ENCODE measurements at places on chromosomes 5 and 9.

DNA sequence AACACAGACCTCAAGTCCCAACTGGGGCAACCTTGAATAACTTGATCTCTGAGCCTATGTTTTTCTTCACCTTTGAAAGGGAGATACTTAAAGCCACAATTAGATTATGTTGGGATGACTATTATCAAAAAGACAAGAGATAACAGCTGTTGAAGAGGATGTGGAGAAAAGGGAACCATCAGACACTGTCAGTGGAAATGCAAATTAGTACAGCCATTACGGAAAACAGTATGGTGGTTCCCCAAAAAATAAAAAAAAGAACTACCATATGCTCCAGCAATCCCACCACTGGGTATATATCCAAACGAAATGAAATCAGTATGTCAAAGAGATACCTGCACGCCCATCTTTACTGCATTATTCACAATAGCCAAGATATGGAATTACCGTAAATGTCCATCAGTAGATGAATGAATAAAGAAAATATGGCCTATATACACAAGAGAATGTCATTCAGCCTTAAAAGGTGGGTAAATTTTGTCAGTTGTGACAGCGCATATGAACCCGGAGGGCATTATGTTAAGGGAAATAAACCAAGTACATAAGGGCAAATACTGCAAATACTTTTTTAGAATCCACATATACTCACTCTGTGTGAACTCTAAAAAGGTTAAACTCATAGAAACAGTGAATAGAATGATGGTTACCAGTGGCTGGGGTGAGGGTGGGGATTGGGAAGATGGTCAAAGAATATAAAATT lies 12.7 kb downstream of the FAT2 start:
- DNase-seq, result no peak

GRCh38 chr5:122936088-122936487 lies 90.7 kb downstream of the SNX24 start:
- no peak for DNase-seq

GRCh38 chr9:81627481-81627880 lies 61.9 kb downstream of the TLE1 start:
- no peak for DNase-seq

GRCh38 chr5:162837155-162837554 lies 600.2 kb upstream of the CCNG1 start:
- DNase-seq, result no peak

DNA sequence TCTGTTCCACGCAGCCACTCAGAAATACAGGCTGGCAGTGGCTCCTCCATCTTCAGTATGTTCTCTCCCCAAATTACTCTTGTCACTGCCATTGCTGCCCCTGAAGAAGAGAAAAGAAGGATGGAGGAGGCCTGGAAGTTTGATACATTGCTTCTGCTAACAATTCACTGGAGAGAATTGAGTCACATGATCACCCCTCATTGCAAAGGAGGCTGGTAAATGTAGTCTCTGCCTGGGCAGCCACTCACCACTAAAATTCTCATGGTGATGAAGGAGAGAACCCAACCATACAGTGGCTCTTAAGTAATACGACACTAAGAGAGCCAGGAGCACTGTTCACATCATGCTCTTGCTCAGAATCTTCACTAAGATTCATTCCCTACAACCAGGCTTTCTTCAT lies 112.0 kb downstream of the DOCK8 start:
- no peak for DNase-seq

GRCh38 chr5:173294673-173295320 lies 33.4 kb downstream of the STC2 start:
- DNase-seq, result no peak

- DNase-seq, result peak; percentile 86
Measured at GRCh38 chr9:79583952-79584654, 12.3 kb downstream of the TLE4 start.

DNA sequence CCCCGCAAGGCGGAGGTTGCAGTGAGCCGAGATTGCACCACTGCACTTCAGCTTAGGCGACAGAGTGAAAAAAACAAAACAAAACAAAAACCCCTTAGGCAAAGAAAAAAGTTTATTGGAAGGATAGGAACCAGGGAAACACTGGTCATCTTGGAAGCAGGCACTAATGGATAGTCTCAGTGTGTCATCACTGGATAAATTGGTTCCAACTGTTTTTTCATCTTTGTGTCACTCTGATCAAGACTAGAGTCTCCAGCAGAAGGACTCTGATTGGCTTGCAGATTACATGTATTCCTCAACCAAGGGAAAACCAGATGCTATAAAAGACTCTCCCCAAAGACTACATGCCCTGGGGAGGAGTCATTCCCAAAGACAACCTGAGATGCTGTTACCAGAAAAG lies 35.0 kb upstream of the HMHB1 start:
- no peak for DNase-seq

- DNase-seq, result no peak
Measured at GRCh38 chr5:146426853-146427618, 20.1 kb upstream of the TCERG1 start.

DNA sequence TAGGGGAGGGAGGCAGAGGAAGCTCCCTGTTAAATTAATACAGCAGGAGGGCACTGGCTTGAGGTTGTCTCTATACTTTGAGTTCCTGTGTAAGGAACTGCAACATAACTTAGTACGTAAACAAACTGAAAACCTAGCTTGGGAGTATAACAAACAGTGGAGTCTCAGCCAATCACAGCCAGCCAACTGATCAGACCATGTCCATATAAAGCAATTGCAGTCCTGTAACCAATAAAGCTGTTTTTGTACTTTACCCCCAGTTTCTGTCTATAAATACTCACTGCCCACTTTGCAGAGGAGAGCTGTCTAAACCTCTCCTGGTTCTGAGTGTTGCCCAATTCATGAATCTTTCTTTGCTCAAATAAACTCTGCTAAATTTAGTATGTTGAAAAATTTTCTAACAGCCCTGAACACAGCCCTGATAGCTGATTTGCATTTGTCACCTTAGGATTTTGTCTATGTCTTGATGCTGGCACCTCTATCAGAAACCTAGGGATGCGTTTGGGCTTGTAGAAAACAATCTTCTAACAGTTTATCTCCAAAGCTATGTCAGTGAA lies 39.9 kb downstream of the GDNF start:
- DNase-seq, result no peak

GRCh38 chr9:77514886-77515711 lies 133.0 kb downstream of the GNA14 start:
- DNase-seq, result no peak

GRCh38 chr9:110351009-110351467 lies 13.4 kb upstream of the TXNDC8 start:
- DNase-seq, result no peak

GRCh38 chr5:127858116-127858784 lies 155.1 kb downstream of the CCDC192 start:
- DNase-seq, result no peak

- no peak for DNase-seq
Measured at GRCh38 chr9:88013035-88013434, 38.7 kb upstream of the CDK20 start.

- peak; percentile 92 for DNase-seq
Measured at GRCh38 chr9:128628471-128629048, 28.1 kb downstream of the DYNC2I2 start.

DNA sequence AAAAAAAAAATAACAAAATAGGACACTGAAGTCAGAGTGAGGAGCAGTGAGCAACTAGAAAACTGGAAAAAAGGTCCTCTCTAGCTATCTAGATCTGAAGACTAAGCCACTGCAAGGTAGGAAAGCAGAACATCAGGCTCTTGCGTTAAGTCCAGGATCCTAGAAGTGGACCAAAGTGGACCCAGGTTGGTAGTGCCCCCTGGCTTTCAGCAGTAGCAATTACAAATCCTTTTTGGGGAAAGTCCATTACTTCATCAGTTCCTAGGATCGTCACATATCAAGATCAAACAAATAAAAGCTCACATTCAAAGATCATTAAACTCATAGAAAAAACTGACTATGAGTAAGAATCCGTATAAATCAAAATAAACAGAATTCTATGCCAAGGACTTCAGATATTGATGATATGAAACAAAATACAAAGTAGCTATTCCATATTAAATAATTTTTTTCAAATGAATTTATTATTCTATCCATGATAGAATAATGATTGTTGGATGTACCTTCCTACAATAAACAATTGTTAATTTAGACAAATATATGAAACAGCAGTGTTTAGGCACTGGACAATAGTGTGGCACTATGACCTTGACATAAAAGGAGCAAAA lies 6.5 kb upstream of the RICTOR start:
- no peak for DNase-seq

DNA sequence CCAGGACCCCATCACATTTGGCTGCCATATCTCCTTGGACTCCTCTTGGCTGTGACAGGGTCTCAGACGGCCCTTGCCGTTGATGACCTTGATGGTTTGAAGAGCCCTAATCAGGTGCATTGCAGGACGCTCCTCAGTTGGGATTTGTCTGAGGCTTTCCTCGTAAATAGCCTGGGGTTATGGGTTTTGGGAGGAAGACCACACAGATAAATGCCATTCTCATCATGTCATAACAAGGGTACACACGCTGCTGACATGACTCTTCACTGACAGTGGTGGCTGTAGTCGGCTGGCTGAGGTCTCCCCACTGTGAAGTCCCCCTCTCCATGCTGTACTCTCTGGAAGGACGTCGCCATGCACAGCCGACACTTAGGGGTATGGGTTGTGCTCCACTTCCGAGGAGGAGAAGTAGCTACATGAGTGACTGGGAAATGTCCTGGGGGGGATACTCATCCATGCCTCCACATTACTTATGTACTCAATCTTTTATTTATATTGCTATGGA lies 42.9 kb upstream of the SPTLC1 start:
- DNase-seq, result no peak

DNA sequence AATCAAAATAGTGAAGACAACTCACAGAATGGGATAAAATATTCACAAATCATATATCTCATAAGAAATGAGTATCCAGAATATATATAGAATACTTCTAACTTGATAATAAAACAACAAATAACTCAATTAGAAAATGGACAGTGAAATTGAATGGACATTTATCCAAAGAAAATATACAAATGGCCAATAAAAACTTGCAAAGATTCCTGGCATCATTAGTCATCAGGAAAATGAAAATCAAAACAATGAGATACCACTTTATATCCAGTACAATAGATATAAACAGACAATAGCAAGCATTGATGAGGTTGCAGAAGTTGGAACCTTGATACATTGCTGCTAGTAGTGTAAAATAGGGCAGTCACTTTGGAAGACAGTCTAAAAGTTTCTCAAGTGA lies 12.8 kb upstream of the TLR4 start:
- DNase-seq, result no peak

- no peak for DNase-seq
Measured at GRCh38 chr9:4366591-4367330, 66.9 kb upstream of the GLIS3 start.

GRCh38 chr5:457195-457961 lies 14.4 kb downstream of the EXOC3 start:
- peak; percentile 66 for DNase-seq

GRCh38 chr9:14106699-14107098 lies 207.2 kb downstream of the NFIB start:
- DNase-seq, result no peak
